ENCODE measurements at places on chromosomes 3 and 15.

DNA sequence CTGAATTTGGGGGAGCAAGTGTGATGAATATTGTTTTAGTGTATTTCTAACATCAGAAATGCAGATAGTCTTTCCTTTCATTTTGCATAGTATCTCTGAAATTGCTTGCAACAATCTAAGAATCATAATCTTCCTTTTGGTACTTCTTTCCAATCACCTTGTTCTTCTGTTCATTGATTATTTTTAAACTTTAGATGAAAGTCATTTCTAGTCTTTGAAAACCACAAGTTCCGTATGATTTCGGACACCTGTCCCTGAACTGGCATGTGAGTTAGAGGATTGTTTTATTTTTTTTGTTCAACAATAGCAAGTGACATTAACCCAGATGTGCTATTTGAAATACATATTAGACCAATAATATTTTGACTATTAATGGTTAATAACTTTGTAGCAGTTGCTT is 329.7 kb downstream of the UNC13C start:
- DNase-seq = no peak

GRCh38 chr3:38163841-38164642 is 1.3 kb upstream of the OXSR1 start:
- no peak for DNase-seq

DNA sequence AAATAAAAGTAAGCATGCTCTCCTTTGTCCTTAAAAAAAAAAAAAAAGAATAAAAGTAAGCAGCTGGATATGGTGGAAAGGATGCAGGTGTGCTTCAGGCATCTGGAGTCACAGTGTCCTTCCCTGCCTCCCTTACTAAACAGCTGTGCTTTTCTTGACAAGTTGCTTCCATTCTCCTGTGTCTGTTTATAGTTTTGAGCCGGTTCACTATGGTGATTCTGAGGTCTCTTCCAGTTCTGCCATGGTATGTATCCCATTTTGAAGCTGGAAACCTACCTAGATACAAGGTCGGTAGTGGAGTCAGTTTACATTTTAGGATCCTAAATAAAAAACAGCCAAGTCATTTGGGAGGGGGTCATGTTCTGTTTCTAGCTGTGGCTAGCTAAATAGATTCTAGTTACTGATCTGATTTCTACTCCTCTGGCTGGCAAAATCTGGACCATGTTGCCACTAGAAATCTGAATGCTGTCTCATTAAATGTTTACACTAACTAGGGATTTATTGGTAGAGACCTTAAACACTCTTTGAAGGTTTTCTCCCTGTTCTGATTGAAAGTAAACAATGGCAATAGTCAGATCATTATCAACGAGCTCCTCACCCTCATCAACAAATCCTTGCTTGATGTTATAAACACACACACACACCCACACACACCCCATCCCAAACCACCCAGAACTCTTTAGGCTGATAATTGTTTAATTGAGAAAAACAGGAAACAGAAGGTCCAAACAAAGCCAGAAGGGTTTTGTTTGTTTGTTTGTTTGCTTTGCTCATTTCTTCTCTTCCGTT is 7.9 kb downstream of the TNFSF10 start:
- no peak for DNase-seq

- no peak for DNase-seq
Measured at GRCh38 chr15:90837094-90837493, 31.3 kb upstream of the FURIN start.

DNA sequence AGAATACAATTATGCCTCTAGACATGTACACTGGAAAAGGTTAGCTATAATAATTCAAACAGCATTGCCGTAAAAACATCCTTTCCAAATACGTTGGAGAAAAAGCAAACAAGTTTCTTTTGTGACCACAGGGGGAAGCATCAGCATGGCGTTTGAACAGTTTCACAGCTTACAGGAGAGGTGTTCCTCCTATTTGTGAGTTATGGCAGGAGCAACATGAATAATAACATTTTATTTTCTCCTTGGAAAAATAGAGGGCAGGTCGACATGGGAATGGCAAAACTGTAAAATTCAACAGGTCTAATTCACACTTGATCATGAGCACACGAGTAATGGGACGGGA is 39.7 kb upstream of the GADL1 start:
- DNase-seq = peak; percentile 40

- no peak for DNase-seq
Measured at GRCh38 chr3:115494826-115495225, 128.5 kb upstream of the GAP43 start.

DNA sequence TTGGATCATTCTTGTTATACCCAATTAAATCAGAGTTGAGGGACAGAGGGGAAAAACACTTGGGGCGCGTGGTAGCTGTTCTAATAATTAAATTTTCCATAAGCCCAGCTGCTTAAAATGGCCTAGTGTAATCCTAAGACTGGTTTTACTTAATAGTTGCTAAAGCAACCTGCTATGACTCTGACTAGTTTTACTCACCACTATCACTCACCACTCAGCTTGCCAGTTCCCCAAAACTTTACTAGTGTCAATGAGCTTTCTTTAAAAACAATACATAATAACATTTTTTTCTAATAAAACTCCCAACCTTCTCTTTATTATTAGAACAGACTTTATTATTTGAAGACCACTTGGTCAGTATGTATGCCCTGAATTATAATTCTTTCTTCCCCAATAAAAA is 49.6 kb downstream of the ECT2 start:
- DNase-seq = no peak

- DNase-seq = peak; percentile 21
Measured at GRCh38 chr3:183178833-183179549, 16.5 kb upstream of the LAMP3 start.

- no peak for DNase-seq
Measured at GRCh38 chr15:95829062-95829461, 501.4 kb upstream of the NR2F2 start.

DNA sequence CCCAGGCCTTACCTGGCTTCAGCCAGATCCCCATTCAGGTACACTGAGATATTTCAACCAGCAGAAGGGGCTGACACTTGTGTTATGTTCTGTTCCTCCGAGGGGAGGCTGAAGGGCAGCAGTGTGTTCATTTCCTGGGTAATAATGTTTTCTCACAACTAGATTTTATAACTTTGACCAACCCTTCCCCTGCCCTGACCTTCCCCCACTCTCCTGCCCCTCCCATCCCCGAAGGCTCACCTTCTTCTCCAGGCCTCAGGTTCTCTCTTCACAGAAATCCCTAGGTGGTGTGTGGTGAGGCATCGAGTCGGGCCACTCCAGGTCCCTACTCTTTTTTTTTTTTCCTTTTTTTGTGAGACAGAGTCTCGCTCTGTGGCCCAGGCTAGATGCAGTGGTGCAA is 34.6 kb downstream of the EPHB3 start:
- no peak for DNase-seq

DNA sequence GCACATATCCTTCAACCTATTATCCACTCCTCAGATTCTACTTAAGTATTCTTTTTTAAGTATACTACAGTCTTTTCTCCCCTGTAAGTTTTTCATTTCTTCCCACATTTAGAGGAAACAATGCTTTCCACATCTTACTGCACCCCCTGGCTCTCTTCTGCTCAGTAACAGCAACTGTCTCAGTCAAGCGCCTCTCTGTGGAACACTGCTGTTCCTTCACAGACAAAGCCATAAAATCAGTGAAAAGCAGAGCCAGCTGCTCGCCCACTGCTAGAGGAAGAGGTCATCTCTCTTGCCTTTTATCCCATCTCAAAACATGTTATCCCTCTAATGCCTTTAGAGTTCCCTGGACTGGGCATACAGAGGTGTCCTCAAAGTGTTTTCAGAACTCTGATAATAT is 24.8 kb downstream of the SERP1 start:
- DNase-seq = no peak

- DNase-seq = no peak
Measured at GRCh38 chr3:7203969-7204847, 343.3 kb downstream of the GRM7 start.

GRCh38 chr3:159139326-159139725 is 337.5 kb downstream of the MFSD1 start:
- no peak for DNase-seq

- no peak for DNase-seq
Measured at GRCh38 chr3:173615661-173616060, 218.1 kb downstream of the NLGN1 start.

GRCh38 chr3:23553353-23553752 is 252.4 kb upstream of the UBE2E1 start:
- no peak for DNase-seq

DNA sequence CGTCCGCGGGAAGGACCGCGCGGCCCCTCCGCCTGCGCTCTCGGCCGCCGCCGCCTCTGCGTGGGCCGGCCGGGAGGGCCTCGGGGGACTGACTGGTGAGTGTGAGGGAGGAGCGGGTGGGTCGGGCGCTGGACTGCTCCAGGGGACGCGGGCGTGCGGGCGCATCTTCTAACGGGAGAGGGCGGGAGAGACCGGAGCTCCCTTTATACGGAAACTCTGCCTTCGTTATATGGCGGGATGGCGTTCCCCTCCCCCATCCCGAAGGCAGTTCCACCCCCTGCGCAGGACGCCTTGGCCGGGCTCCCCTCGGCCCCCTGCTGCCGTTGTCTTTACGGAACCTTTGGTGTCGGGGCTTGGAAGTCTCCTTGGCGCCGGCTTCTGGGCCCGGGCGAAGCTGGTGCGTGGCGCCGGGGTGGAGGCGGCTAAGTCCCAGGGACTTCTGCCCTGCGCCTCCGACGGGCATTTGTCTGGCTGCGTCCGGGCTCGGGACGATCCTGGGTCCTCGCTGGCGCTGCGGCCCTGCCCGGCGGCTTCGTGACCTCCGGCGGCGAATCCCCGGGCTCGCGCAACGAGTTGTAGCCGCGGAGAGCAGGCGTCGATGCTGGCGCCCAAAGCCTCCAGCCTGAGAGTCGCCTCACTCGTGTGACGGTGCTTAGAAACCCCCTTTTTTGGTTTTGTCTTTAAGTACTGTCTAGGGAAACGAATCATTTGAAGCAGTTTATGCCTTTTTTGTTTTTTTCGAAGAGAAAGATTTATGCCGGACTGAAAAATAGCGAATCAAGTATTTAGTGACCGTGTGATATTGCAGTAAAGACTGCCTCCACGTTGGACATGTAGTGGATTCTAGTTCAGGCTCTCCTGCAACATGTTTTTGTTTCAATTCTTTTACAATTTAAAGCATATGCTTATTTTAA is 623 bp downstream of the ZNF639 start:
- DNase-seq = peak; percentile 74

DNA sequence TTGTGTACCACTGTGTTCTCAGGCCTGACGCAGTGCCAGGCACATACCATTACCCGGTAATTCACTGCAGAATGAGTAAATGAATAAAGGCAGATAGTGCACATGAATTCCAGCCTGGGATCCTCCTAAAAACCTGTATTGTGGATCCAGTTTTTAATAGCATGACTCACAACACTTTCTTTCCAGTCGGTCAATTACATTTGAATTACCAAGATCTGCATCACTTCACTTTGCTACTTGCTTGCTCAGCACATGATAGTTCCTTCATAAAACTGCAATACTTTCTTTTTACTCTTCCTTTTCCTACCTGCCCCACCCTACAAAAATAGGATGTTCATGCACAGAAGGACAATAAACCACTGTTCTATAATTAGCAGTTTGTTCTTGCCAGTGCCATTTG is 553.8 kb downstream of the MAGI1 start:
- peak; percentile 9 for DNase-seq

DNA sequence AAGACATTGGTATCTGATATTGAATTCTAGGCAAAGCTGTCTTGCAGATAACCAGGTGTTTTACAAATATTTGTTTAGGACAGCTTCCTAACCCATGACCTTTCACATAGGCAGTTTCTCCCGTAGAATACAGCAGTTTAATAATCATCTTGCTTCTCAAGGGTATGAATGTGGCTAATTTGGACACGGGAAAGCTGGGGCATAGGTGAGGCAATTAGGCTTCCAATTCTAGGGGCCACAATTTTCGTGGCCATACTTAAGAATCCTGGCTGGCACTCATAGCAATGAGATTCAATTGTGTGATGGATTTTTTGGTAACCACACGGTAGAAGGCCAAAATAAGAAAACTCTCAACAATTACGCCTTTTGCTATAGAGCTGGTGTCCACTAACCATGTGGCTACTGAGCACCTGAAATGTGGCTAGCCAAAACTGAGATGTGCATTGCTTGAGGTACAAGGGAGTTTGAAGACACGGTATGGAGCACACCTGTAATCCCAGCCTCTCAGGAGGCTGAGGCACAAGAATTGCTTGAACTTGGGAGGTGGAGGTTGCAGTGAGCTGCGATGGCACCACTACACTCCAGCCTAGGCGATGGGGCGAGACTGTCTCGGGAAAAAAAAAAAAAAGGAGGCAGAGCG is 34.4 kb downstream of the TFRC start:
- DNase-seq = no peak

GRCh38 chr15:79370716-79371115 is 59.8 kb downstream of the TMED3 start:
- DNase-seq = peak; percentile 45

- DNase-seq = no peak
Measured at GRCh38 chr15:58547628-58548307, 116.0 kb downstream of the LIPC start.

DNA sequence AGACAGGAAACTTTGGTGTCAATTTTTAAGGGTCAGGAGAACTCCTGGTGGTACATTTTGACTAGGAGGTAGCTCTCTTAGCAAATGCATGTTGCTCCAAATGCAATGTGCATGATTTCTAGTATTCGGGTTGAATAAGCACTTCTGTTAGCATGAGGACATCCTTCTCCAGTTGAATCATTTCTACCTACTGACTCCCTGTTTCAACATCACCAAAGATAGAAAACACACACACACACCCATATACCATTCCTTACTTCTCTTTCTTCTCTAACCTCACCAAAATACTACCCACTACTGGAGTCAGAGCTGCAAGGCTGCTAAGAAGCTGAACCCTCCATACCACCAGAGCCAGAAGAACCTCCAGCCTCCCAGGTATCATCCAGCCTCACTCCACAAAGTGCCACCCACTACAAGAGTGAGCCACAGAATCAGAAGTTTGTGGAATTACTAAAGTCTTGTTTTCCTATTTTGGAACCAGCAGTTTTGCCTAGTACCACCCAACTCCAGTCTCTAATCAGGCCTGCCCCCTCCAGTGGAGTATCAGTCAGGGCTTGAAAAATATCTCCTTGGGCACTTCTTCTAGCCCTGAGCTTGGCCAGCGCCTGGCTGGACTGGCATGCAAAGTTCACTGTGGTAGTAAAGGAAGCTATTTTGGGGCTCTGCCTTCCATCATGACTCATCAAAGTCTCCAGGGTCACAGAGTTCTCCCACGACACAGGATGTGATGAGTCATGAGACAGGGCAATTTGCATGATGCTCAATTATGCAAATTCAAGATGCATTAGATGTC is 110.3 kb downstream of the CYP19A1 start:
- peak; percentile 93 for DNase-seq

DNA sequence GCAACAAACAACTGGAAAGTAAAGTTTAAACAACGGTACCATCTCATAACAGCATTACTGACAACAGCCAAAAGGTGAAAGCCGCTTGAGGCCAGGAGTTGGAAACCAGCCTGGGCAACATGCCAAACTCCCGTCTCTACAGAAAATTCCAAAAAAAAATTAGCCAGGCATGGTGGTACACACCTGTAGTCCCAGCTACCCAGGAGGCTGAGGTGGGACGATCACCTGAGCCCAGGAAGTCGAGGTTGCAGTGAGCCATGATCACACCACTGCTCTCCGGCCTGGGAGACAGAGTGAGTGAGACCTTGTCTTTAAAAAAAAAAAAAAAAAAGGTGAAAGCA is 4.4 kb downstream of the TNK2 start:
- no peak for DNase-seq

GRCh38 chr3:150307311-150308036 is 100.6 kb upstream of the TSC22D2 start:
- DNase-seq = no peak
